ENCODE measurements at places on chromosomes 6 and 20. TPM values are rescaled to one million over a fixed set of nuclear protein-coding genes. Genes with fewer than 3 reads are reported as not detected.

DNA sequence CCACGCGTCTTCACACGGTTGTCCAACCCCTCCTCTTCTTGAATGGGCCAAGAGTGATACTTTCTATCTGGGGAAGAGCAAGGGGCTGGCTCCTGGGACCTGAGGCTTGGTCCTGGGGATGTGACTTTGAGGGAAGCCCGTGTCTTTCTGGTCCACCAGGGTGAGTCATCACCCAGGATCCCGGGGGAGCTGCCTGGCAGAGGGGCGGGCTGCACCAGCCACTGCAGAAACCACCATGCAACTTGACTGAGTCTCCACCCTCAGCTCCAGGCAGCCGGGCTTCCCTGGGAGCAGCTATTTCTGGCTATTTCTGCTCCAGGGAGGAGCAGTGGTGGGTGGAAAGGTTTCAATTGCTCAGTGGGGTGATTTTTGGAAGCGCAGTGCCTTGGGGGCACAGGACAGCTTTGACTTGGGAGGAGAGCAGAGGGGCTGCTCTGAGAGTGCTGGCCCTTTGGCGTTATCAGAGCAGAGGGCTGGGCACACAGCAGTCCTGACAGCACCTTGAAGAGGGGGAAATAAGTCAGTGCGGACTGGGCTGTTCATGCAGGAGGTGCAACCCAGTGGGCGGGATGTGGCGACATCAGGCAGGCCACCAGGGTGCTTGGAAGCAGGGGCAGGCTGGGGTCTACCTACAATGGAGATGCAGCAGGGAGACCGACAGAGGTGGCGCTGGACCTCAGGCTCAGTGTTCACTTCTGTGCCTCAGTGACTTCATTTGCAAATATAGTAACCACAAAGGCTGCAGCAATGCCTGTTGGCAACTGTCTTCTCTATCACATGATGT, 45.1 kb upstream of the FAM83D start:
- no peak for DNase-seq

DNA sequence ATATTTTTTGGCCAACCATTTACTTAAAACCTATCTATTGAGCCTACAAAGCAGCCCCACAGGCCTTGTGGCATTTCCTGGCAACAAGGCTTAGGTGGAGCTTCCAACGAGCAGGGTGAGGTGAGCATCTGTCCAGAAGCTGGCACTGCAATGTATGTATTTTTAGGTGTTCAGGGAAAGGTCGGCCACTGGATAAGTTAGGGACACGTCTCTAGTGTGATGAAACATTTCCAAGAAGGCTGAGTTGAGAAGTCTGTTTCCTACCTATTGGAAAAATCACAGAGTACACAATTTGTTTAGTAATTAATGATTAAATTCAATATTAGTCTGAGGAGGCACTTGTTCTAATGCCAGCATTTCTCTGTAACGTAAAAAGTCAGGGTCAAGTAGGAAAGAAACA, 17.8 kb upstream of the RCAN2 start:
- DNase-seq = no peak

NHSL1 gene
- 32.1 TPM for total RNA-seq

DNA sequence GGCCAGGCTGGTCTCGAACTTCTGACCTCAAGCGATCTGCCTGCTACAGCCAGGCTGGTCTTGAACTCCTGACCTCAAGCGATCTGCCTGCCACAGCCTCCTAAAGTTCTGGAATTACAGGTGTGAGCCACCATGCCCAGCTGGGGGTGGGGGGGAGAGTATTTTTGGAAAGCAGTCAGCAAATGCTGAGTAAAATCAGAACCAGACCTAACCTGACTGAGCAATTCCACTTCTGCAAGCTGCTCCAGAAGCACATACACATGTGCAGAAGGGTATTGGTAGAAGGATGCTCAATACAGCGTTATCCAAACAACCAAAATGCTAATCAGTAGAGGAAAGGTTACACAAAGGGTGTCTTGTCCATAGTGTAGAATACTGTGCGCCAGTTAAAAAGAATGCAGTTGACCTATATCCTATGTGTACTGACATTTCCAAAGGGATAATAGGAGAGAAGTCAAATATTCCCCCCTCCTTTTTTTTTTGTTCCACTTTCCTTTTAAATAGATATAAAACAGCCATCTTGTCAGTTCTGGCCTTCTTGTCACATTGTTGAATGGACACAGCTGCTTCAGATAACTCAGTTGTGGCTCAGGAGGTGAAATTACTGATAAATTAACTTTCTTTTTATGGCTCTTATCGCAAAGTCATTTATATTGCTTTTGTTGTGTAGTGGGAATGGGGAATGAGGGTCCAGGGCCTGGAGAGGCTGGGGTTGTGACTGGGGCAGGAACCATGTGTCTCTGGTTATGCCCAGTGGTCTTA, 74.6 kb downstream of the DTD1 start:
- no peak for DNase-seq
